D341Med (cell line): ENCODE measurements at places on chromosomes 6 and 20.

DNA sequence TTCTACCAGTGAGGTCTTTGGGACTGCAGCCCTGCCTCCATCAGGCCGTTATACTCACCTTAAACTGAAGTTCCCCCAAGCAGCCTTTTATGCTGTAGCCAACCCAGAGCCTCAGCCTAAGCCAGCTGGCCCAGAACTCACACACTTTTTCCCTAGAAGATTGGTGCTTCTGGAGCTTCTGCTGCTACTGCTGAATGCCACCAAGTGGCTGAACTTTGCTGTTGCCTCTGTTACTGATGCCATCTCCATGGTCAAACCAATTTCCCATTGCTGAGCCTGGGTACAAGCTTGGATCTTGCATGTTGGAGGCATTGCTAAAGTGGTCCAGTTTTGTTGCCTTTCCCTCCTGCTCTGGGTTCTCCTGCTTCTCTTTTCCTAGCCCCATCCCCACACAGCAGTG lies 15.0 kb upstream of the TBX18 start:
- no peak for DNase-seq

DNA sequence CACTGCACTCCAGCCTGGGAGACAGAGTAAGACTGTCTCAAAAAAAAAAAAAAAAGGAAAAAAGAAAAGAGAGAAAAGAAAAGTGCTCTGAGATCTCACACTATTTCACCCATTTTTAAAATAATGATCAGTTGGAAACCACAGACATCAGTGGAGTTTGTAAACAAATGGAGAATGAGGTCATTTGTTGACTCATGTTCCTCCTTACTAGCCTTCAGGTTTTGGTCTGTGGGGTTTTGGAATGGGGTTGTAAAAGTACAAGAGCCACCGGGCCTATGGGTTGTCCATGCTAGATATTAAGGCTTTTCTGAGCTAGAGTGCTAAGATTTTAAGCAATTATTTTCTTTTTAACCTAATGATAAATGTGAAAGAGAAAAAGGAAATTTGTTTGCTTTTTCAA lies 104.4 kb upstream of the PRL start:
- DNase-seq = no peak

DNA sequence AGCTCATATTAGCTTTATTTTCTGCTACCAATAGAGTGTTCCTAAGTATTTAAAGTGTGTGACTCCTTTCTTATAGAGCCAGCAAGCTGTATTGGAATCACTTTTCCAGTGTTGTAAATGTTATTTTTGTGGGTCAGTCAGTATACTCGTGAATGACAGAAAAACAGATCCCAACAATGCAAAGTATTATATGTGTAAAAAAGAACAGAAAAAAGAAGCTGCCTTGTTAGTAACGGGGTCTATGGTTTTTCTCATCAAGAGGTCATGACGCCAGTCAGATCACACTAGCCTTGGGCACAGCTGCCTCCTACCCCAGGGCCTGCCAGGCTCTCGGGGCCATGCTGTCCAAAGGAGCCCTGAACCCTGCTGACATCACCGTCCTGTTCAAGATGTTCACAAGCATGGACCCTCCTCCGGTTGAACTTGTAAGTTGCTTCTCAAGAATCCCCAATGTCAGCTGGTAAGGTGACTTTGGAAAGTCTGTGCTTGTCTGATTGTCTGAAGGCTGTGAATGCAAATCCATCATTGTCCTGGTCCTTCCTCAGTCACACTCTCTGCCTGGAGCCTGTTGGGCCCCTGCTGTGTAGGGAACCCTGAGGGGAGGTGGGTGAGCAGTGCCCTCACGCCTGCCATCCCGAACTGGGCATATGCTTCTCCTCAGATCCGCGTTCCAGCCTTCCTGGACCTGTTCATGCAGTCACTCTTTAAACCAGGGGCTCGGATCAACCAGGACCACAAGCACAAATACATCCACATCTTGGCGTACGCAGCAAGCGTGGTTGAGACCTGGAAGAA lies 9.8 kb downstream of the NELFCD start:
- no peak for DNase-seq

GRCh38 chr20:41258474-41258873 lies 59.1 kb downstream of the ZHX3 start:
- no peak for DNase-seq

DNA sequence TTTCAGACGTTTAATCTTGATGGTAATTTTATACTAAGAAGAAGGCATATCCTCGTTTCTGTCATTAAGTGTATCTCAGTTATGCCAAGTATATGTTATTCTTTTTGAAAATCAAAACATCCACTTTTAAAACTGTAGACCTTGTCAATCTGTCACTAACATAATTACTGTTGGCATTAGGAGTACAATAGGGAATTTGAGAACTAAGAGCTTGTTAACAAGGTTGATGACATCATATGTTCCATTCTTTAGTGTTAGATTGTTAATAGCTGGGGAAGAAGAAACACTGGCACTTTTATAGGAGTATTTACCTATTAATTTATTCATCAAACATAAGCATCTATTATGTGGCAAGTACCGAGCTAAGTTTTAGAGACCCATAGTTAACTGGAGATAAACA lies 76.2 kb downstream of the MAP3K4 start:
- DNase-seq = no peak

DNA sequence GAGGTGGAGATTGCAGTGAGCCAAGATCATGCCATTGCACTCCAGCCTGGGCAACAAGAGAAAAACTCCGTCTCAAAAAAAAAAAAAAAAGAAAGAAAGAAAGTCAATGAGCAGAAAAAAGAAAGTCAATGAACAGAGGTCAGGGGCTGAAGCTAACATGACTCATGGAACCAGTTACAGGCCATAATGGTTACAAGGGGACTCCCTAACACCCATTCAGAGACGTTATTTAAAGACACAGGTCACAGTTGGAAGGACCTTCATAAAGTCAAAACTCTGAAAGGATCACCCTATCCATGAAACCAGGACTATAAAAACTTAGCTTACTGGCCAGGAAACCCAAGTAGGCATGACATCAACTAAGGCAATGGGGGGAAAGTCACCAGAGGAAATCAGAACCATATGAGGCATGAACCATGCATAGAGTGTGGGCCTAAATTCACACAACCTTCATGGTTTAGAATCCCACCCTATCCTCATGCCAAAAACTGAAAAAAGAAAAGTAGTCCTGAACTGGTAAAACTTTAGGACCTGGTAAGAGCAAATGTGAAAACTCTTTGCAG lies 18.2 kb downstream of the FBXL4 start:
- DNase-seq = no peak

DNA sequence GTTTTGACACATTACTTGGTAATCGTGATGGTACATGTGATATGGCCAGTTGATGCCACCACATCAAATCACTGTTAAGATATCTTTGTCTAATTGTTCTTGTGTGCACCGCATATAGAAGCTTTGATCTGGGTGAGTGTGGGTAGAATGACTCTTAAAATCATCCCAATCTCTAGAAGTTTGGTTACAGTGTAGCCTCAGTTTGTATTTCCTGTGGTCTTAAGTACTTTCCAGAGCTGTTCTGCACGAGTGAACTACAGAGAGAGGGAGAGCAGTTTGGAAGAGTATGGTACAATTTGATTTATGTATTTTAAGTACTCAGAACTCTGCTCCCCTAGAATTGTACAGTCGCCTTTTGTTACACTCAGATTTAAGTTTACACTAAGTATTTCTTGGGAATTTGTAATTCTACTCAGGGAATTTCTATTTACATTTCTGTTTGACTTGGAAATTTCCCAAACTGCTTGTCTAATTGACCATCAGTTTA lies 37.5 kb downstream of the SNX9 start:
- DNase-seq = no peak

DNA sequence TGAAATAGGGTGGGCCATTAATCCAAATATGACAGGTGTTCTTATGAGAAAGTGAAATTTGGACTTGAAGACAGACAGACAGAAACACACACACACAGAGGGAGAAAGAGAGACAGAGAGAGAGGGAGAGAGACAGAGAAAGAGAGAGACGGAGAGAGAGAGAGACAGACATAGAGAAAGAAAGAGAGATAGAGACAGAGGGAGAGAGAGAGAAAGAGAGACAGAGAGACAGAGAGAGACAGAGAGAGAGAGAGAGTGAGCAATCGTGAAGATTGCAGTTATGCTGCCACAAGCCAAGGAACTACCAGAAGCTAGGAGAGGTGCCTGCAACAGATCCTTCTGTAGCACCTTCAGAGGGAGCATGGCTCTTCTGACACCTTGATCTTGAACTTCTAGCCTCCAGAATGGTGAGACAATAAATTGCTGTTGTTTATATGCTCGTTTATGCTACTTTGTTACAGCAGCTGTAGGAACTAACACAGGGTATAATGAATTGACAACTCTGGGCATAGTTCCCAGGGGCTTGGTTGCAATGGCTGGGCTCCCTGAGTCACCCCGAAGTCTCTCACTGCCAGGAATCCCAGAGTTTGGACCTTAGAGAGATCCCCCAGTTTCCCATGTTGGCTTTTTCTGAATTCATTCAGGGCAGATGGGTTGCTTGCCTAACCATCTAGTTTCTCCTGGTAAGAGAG lies 44.7 kb upstream of the ECI2 start:
- no peak for DNase-seq

- no peak for DNase-seq
Observed at GRCh38 chr20:16580147-16580546, 6.9 kb upstream of the KIF16B start.

- no peak for DNase-seq
Observed at GRCh38 chr6:162179196-162179951, 548.2 kb downstream of the PRKN start.

DNA sequence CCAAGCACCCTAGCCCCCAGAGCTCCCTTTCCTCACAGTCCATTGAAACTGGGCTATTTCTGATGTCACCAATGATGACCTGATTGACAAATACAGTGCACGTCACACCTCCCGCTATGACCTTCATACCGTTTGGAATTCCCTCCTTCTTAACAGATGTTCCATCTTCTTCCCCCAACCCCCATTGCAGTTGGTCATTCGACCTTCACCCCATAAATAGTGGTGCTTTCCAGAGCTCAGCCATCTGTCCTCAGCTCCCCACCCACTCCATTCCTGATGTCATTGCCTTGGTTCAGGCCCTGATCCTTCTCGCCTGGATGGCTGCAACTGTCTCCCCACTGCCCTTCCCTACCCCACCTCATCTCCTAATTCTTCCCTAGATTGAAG lies 198.5 kb downstream of the SOD2 start:
- DNase-seq = no peak

- peak; percentile 8 for DNase-seq
Observed at GRCh38 chr6:169809386-169809785, 58.0 kb downstream of the ERMARD start.

- DNase-seq = no peak
Observed at GRCh38 chr6:15508441-15508871, 154.4 kb downstream of the DTNBP1 start.

DNA sequence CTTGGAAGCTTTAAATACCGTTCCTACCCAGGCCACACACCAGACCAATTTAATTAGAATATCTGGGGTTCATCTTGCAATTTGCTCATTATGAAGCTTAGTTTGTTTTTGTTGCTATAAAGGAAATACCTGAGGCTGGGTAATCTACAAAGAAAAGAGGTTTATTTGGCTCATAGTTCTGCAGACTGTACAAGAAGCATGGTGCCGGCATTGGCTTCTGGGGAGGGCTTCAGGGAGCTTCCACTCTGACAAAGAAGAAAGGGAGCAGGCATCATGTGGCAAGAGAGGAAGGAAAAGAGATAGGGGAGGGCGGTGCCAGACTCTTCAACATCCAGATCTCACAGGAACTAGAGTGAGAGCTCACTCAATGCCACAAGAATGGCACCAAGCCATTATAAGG lies 73.6 kb downstream of the RNF182 start:
- no peak for DNase-seq

- no peak for DNase-seq
Observed at GRCh38 chr6:113496166-113496565, 361.0 kb upstream of the MARCKS start.

DNA sequence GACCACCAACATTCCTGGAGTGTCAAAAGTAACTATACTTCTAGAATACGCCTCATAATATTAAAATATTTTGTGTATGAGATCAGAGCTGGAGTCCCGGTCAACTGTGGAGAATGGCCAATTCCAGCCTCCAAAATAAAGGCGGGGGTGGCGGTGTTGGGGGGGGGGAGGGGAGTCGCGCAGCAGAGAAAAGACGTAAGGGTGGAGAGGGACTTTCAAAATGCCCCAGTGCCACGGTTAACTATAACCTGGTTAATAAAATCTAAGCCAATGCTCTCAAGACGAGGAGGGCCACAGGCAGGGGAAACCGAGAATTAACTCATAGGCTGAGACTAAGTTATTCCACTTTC lies 1.3 kb downstream of the NUP153 start:
- peak; percentile 47 for DNase-seq

GRCh38 chr20:37749620-37750403 lies 56.0 kb downstream of the CTNNBL1 start:
- no peak for DNase-seq

DNA sequence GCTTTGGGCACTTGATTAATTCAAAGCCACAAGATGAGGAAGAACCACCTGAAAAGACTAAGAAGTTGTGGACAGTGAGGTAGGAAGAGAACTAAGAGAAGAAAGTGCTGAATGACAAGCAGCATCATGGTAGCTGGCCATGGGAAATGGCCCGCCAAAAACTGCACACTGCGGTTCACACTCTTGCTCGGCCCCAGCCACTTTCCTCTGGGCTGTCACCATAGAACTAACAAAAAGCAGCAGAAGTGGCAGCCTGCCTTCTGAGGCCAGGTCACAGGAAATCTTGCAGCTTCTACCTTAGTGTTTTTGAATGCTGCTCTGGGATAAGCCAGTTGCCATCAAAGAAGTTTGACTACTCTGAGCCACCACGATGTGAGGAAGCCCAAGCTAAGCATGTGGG lies 34.8 kb upstream of the ZNFX1 start:
- DNase-seq = no peak

GRCh38 chr6:25180630-25181349 lies 98.4 kb upstream of the CARMIL1 start:
- no peak for DNase-seq

DNA sequence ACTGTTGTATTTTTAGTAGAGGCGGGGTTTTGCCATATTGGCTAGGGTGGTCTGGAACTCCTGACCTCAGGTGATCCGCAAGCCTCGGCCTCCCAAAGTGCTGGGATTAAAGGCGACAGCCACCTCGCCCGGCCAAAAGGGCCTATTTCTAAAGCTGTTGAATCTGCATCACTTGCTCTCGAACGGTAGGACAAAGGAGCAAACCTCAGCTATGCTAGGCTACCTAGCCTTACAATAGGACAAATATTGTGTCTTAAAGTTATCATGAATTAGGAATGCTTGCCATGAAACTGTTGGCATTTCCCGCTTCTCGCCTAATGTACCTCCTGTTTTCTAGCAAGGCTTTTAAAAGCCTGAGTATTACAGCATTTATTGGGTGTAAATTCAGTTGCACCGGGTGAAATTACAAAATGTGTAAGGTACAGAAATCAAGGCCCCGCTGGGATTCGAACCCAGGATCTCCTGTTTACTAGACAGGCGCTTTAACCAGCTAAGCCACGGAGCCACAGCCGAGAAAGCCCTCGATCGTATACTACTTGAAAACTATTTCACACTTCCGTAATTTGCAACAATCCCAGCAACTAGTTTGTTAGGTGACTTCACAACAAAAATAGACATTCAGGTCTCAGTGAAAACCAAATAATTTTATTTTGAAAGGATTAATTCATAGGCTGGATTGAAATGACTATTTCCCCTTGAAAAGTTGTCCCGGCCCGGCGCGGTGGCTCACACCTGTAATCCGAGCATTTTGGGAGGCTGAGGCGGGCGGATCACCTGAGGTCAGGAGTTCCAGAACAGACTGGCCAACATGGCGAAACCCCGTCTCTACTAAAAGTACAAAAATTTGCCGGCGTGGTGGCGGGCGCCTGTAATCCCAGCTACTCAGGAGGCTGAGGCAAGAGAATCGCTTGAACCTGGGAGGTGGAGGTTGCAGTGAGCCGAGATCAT lies 211.6 kb upstream of the ZNF184 start:
- DNase-seq = peak; percentile 50
